ENCODE measurements at places on chromosomes 5 and 9. TPM values are rescaled to one million over a fixed set of nuclear protein-coding genes. Genes with fewer than 3 reads are reported as not detected.

The ZNG1C gene
- 83.5 TPM for total RNA-seq

DNA sequence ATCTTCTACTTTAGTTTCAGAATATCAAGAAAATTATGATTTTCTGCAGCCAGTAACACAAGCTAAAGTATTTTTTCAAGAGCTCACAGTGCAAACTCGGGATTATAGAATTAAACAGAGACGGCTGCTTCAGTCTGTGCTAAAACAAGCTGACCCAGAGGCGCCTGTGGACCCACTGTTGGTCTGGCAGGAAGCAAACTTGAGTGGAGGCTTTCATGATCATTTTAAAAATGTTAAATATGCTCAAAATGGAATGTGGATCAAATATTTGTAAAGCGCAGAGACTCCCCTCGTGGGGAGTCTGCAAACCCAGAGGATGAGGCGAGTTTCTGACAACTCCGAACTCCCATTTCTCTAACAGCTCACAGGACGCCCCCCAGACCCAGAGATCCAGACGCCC, 13.0 kb downstream of the ROR2 start:
- DNase-seq: no peak

DNA sequence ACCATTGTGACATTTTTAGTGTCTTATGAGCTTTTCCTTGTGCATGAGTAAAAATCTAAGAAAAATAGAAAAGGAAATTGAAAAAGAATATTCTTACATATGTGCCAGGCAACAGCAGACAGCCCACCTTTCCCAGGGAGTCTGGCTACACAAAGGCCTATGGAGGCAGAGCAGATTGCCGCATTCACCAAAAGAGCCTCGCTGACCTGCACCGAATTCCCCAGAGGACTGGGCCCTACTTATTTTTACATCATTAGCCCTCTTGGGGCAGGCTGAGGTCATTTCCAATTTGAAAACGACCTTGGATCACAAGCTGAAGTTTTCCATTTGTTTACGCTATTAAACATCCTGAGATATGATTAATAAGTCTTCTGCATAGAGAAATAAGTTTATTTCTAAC, 66.2 kb upstream of the WDR41 start:
- DNase-seq: no peak

DNA sequence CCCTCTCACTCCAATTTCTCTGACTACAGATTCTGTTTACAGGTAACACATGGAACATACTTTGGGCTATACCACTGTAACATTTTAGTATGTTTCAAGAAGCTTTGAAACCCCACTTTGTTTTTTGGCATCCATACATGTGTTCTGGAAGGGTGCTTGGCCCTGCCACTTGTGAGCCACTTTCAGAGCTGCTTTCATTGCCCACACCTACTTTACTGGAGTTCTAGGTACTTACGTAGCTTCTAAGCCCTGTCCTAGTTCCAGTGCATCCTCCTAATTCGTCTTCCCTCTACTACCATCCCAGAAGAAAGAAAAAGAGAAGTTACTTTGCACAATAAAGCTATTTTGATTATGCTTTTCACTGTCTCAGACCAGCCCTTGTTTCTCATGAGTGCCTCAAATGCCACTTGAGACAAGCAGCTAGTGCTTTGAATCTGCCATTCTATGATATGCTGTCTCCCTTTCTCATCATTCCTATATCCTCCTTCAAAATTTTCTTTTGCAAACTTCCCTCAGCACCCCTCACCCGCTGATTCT, 26.5 kb upstream of the C5orf47 start:
- DNase-seq: no peak

DNA sequence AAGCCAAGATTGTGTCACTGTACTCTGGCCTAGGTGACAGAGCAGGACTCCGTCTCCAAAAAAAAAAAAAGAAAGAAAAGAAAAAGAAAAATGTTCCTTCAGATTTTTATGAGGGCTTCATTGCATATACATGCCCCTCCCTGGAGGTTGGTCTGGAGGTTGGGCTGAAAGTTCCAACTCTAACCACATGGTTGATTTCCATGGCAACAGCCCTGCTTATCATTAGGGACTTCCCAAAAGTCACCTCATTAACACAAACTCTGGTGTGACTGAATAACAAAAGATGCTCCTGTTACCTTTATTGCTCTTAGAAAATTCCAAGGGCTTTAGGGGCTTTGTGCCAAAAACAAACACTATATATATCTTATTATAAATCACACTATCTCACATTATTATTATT, 113.8 kb downstream of the TMC1 start:
- DNase-seq: no peak

GRCh38 chr9:116459576-116459975, 227.5 kb upstream of the TRIM32 start:
- DNase-seq: no peak

The BNC2 gene
- 0.17 TPM for total RNA-seq

The CDH10 gene
- 0.21 TPM for total RNA-seq

GRCh38 chr9:68980341-68980914, 33.5 kb downstream of the PRKACG start:
- no peak for DNase-seq

GRCh38 chr5:125180231-125180829, 433.9 kb upstream of the ZNF608 start:
- no peak for DNase-seq

The GLDC gene
- total RNA-seq: 0.33 TPM

The DAB2IP gene
- 103 TPM for total RNA-seq

The C9orf50 gene
- not detected for total RNA-seq

DNA sequence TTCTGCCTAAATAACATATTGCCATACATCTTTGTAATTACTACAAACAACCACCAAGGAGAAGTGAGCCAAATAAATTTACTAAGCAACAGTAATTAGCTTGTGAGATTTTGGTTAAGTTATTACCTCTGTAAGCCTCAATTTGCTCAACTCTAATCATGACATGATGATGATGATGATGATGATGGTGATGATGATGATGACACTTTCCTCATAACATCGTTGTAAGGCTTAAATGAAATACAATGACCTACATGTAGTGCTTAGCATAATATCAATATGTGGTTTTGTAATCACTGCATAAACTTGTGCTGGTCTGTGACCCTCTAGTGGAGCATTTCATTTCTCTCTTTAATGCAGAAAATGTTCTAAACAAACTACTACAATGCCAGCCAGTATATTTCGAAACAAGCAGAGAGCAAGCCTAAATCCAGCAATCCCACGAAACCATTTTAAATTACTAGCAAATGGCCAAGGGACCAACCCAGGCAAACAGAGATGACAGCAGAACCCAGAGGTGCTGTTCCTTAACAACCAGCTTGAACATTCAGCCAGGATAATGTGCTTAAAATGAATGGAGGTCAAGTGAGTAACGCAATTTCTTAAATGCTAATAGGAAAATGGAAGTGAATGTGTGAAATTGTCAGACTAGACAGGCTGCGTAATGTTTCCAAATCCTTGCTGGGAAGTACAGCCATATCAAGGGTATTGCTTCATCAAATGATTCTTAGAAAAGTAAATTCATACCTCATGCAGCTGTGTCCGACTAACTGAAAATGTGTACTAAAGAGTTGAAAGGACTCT, 281.9 kb upstream of the PUM3 start:
- no peak for DNase-seq

DNA sequence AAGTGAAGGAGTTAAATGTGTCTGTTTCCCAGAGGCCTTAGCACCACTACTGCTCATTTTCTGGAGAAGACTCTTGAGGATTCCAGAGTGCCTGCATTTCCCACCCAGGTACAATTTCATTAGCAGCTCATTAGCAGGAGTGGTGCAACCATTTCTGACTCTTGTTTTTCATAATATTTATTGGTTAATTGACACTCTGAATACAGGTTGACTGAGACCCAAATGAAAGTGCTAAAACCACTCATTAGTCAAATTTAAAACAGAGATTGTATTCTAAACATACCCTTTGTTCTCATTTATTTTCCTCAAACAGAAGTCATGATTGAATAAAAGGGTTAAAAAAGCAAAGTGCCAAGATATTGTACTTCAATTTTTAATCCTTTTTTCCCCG, 134.5 kb downstream of the SIL1 start:
- DNase-seq: no peak

DNA sequence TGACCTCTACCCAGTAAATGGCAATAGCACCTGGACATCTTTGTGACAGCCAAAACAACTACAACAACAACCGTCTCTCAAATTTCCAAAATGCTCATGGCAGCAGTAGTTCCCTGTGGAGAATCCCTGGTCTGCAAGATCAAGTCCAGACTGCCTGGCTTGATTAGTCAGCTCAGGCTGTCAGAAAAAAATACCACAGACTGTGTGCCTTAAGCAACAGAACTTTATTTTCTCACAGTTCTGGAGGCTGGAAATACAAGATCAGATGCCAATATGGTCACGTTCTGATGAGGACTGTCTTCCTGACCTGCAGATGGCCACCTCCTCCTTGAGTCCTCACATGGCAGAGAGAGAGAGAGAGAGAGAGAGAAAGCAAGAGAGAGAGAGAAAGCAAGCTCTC, 52.3 kb upstream of the MOCS2 start:
- DNase-seq: peak; percentile 70

GRCh38 chr9:129610473-129611306, 10.2 kb downstream of the C9orf50 start:
- DNase-seq: peak; percentile 37

- no peak for DNase-seq
These were observed 210.6 kb downstream of the CD180 start for GRCh38 chr5:66986009-66986408.

DNA sequence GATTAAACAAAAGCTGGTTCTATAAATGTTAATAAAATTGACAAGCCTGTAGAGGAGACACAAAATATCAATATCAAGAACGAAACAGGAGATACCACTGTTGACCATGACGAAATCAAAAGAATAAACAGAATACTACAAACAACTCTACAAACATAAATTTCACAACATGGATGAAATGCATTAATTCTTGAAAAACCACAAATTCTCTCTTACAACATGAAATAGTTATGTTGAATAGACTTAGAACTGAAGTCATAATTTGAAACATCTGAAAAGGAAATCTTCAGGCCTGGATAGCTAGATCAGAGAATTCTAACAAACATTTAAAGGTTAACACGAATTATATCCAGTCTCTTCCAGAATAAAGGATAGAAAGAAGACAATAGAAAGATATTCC, 6.9 kb upstream of the SPATA31C1 start:
- no peak for DNase-seq

GRCh38 chr9:137807721-137808703, 69.6 kb upstream of the CACNA1B start:
- DNase-seq: no peak

- DNase-seq: no peak
These were observed 45.0 kb upstream of the CDKN2B start for GRCh38 chr9:22054076-22054475.

The SPATA31E1 gene
- total RNA-seq: not detected

GRCh38 chr5:72523960-72524582, 16.9 kb upstream of the ZNF366 start:
- peak; percentile 53 for DNase-seq

DNA sequence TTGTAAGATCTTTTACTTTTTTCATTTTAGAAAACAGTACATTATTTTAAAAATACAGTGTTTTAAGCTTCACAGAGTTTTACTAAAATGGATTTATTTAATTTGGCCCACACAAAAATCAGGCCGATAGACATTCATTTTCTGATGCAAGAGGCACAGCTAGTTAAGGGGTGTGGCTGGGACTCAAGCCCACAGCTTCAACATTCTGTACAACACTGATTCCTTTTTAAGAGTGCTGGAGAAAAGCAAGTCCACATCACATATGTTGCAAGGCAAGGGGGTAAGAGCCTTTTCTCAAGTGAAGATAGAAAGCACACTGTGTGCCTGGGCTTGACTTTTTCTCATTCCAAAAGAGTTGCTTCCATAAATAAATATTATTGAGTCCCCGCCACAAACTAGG, 195.9 kb downstream of the RFK start:
- no peak for DNase-seq

The PCDHB15 gene
- 0.33 TPM for total RNA-seq

DNA sequence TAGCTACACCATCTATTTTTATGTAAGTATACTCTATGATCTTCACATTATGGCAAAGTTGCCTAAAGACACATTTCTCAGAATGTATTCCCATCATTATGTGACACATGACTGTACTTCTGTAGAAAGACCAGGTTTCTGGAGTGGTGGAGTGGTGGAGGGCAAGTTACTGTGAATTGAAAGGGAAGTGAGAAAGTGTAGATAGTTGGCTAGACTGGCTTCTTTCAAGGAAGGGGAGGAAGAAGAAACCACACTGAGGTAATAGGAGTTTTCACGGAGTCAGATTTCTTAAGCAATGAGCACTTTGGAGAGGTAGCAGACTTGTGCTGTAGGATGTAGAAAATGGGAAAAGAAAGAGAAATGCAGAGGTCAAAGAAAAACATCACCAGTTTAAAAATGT, 50.9 kb upstream of the EQTN start:
- DNase-seq: no peak

The TMEM252 gene
- total RNA-seq: not detected

The PIP5KL1 gene
- total RNA-seq: 6.7 TPM

- peak; percentile 37 for DNase-seq
These were observed 459.3 kb upstream of the MEF2C start for GRCh38 chr5:89342106-89342876.

All from mammary epithelial cell (primary cell).